ENCODE measurements at places on chromosomes 4 and X.

- no peak for DNase-seq
Observed at GRCh38 chrX:16137416-16138107, 14.2 kb downstream of the GRPR start.

GRCh38 chr4:60683357-60683756, 516.8 kb upstream of the ADGRL3 start:
- no peak for DNase-seq

DNA sequence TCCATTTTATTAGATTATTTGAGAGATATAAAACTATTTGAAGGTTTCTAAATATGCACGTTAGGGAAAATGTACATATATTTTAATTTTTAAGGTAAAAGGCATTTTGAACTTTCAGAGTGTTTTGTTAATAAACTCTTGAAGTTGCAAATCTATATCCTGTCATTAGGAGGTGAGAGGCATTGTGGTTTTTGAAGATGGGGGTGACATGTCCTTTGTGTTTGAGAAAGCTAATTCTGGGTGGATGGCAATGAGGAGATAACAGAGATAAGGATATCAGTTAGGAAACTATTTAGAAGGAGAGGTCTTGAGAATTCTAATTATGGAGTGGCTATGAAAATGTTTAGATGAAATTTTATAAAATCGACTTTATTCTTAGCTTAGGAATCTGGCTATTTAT, 6.1 kb downstream of the STIM2 start:
- DNase-seq, result no peak

- DNase-seq, result peak; percentile 30
Observed at GRCh38 chr4:95092766-95093165, 335.0 kb downstream of the BMPR1B start.

GRCh38 chr4:66489783-66490452, 819.6 kb upstream of the EPHA5 start:
- DNase-seq, result no peak

DNA sequence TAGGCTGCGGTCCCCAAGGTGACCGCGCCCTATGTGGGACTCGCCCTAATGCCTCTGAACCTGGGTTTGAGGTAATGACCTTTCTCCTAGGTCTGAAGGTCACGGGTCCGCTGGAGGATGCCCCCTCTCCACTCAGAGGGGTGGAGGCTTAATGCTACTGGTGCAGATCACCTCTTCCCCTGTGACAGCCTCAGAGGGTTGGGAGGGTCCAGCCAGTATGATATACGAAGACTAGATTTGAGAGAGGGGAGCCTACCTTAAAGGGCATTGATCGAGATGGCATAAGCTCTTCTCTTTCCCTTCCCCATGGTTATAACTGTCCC, 1.0 kb downstream of the SLC25A5 start:
- no peak for DNase-seq

- DNase-seq, result no peak
Observed at GRCh38 chr4:55272589-55272988, 73.5 kb upstream of the SRD5A3 start.

- no peak for DNase-seq
Observed at GRCh38 chr4:129550281-129550785, 454.4 kb downstream of the C4orf33 start.

GRCh38 chrX:110167952-110168451, 149.9 kb downstream of the AMMECR1 start:
- DNase-seq, result no peak

DNA sequence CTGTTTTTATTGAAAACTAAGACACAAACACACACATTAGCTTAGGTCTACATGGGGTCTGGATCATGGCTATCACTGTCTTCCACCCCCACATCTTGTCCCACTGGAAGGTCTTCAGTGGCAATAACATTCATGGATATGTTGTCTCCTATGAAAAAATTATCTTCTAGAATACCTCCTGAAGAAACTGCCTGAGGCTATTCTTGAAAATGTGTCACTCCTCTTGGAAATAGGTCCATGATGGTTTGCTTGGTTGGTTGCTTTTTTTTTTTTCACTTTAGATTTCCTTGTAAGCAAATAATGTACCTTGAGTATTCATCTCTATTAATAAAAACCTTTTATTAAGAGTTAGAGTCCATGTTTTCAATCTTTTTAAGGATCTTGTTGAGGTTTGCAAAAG, 195.3 kb upstream of the PDE5A start:
- no peak for DNase-seq

DNA sequence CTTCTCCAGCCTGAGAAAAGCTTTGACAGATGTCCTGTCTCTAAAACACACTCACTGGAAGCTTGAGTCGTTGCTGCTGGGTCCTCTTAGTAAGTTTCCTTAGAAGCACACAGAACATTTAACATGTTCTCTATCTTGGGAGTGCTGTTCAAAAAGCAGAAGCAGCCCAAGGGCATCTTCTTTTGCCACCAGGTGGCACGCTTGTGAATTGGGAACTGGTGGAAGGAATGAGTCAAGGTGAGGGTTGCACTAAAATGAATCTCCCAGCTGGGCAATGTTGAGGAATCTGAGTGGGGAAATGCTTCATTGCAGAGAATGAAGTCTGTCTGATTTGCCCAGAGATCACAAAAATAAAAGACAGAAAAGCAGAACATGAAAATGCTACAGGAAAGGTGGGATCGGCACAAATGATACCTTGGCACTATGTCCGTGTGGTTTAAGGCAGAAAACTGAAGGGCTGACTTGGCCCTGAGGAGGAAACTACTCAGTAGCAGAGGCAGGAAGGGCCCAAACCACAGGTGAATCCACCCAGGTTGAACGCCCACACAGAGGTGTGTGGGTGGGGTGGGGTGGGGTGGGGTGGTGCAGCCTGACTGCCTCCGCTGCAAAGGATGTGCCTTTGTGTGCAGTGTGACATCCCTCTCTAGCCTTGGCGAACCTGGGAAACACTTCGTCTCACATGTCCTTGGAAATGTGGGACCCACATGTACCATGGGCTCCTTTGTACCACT, 26.0 kb downstream of the KIT start:
- no peak for DNase-seq

- DNase-seq, result no peak
Observed at GRCh38 chr4:95428291-95429070, 120.3 kb downstream of the UNC5C start.

DNA sequence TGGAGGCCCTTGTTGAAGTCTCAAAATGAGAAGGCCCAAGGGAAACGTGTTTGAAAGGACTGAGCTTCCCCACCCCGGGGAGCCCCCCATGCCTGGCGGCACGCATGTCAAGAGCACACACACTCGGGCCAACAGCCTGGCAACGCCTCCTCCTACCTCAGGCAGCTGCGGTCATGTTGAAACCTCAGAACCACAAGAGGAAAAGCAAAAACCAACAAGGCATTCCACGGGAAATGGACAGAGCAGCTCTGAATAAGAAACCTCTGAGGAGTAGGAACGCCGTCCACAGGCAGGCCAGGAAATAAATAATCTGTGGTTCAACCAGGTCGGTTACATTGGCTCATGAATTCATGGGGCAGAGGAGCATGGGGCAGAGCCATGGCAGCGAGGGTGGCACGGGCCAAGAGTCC, 95.7 kb upstream of the AFAP1 start:
- DNase-seq, result no peak
